ENCODE measurements at places on chromosomes 11 and 22.

GRCh38 chr22:25169278-25170031, 30.2 kb upstream of the CRYBB3 start:
- no peak for DNase-seq

- no peak for DNase-seq
Measured at GRCh38 chr11:48066881-48067800, 86.8 kb downstream of the PTPRJ start.

DNA sequence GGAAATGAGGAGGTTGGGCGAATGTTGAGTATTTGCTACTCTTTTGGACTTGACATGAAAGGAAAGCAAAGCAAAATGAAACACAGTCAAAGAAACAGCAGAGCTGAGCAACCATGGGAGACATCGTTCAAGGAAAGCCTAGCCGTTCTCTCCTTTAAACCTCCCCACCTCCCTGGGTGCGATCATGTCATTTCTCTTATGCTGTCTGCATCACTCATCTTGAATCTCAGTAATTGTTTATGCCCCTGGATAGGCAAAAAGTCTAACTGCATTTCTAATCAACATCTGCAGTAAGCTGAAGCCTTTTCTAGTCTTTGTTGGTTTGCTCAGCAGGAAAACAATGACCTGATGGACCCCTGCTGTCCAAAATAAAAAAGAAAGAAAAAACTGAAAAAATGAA, 107.0 kb downstream of the MSANTD4 start:
- no peak for DNase-seq

GRCh38 chr22:49033616-49034015, 794.1 kb downstream of the BRD1 start:
- DNase-seq = no peak
